ENCODE measurements at places on chromosomes 6 and 20.

GRCh38 chr6:159360306-159360705 is 191.1 kb downstream of the FNDC1 start:
- peak; percentile 45 for DNase-seq

GRCh38 chr6:105321728-105322127 is 81.2 kb downstream of the PREP start:
- DNase-seq: no peak

GRCh38 chr20:56187534-56188165 is 60.9 kb upstream of the MC3R start:
- DNase-seq: peak; percentile 0

DNA sequence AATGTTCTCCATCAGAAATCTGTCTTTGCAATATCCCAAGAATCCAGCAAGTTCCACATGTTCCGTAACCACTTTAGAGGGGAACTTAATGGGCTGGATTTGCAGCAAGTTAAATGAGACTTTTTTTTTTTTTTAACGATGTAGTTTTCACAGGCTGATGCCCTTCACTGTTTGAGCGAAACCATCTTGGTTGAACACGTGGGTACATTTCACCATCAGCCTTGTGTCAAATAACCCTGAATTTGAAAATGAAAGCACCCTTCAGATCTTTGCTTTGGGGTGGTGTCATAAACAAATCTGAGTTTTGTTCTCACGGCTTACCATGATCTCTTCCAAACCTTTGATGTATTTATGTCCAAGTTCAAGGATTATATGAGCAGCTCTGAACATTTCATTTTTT is 73.7 kb upstream of the EXOC2 start:
- peak; percentile 15 for DNase-seq

DNA sequence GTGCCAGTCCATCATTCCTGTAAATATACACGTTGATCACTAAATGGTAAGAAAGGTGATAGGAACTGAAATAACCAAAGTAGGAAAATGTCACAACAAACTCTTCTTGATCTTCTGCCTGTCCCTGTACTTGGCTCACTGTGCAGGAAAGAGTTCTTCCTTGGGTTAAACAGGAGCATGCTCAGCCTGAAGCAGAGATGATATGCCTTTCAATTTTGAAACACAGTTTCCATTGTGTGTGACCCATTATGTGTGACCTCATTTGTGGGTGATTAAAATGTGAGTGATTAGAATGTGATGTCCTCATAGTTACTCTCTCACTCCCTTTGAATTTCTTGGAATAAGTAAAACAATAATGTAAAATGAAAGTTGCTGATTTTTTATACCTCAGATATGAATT is 427.2 kb upstream of the AGPAT4 start:
- DNase-seq: no peak

GRCh38 chr6:31005249-31006020 is 4.8 kb upstream of the MUC22 start:
- DNase-seq: no peak

DNA sequence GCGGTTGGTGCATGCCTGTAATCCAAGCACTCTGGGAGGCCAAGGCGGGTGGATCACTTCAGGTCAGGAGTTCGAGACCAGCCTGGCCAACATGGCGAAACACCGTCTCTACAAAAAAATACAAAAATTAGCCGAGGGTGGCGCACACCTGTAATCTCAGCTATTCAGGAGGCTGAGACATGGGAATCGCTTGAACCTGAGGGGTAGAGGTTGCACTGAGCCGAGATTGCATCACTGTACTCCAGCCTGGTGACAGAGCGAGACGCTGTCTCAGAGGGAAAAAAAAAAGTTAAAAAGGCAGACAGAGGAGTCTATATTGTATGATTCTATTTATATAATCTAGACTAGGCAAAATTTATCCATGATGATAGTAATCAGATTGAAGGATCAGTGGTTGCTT is 27.3 kb upstream of the PLCG1 start:
- DNase-seq: no peak

DNA sequence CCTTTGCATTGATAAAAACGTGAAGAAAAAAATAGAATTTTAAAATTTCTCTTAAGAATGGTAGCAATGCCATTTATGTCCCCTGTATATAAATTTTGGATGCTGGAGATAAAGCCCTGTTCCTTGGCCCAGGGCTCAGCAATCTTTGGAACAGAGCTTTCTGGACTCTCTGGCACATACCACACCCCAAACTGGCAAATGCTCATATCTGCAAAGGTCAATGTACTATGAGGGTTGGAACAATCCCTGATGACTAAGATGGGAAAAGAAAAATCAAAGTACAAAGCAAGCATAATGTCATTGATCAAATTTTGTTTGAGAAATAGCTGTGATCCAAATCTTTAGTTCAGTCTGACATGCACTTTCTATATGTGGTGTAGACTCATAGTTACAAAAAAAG is 158.1 kb upstream of the HCRTR2 start:
- DNase-seq: no peak

DNA sequence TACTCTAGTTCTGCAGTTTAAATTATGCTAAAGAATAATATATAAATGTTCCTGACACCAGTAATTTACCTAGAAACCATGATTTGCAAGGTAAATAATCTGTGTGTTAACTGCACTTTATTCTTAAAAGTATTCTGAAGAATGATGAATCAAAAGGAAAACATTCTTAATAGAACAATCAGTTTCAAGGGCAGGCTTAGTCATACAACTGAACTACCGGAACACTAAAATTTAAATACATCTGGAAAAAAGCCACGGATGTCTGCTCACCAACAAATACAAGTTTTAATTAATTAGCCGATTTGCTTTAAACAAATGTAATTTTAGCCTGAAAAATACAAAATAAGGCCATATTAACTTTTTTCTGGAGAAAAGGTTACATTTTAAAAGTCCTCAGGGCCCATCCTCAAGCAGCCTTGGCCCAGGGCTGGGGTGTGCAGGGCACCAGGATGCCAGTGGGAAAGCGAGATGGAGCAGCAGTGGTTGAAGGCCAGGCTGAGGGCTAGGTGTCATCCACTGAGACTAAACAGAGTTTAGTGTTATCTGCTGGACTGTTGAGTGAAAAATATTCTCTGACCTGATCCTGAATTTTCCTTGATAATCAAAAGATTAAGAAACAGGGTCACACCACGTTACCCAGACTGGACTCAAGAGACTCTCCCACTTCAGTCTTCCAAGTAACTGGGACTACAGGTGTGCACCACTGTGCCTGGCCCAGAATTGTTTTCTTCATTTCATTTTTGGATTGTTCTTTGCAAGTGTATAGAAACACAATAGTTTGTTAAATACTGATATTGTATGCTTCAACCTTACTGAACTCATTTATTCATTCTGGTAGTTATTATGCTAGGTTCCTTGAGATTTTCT is 88.2 kb upstream of the DST start:
- peak; percentile 70 for DNase-seq

DNA sequence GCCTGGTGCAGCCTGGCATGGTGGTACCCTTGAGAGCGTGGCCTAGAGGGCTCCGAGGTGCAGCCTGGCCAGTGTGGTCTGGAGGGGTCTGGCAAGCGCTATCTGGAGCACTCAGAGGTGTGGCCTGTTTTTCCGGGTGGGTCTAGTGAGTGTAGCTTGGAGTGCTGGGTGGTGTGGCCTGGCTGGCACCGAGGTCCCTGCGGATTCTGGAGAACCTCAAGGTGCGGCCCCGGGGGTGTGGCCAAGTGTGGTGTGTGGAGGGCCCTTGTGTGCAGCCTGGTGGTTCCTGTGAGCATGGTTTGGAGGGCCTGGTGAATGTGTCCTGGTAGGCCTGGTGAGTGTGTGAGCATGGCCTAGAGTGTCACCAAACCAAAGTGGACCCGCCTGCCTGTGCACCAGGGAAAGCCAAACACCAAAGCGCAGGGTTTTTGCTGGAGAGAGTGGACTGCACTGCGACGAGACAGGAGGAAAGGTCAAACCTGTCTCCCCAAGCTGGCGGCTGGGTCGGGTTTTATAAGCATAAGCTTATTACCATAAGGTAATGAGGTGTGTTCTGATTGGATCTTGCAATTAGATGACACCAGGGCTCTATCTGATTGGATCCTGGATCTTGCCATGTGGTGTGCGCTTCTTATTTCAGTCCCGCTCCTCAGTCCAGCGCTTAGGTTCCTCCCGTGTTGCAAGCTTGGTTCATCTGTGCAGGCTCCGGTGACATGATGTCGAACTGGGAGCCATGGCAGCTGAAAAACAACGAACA is 35.7 kb downstream of the IGF2R start:
- DNase-seq: no peak

DNA sequence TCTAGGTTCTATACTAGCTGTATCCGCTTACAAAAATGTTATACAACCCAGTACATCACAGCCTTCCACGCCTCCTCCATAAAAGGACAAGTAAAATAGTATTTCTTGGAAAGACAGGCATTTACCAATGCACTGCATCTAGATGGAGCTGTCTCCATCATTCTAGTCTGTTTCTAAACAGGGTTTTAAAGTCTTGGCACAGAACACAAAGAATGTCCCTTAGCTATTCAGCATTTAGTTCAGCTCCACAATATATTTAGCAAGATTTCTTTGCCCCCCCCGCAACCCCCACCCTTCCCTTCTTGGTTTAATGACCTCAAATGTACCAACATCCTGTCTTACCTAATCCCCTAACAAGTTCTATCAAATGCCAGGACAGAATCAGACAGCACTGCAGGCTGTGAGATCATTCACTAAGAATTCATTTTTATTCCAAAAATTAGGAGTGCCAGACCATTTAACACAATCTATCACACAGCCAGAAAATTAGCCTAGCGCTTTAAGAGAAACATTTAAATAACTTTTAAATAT is 198.6 kb downstream of the BACH2 start:
- DNase-seq: peak; percentile 98

- DNase-seq: peak; percentile 40
Observed at GRCh38 chr6:150599199-150600009, at the start of gene PLEKHG1. PLEKHG1 (plus strand) TSS chr6:150599885; CDS start chr6:150733682, 133,797 bp downstream.

GRCh38 chr6:25155211-25155610 is 124.0 kb upstream of the CARMIL1 start:
- DNase-seq: no peak

DNA sequence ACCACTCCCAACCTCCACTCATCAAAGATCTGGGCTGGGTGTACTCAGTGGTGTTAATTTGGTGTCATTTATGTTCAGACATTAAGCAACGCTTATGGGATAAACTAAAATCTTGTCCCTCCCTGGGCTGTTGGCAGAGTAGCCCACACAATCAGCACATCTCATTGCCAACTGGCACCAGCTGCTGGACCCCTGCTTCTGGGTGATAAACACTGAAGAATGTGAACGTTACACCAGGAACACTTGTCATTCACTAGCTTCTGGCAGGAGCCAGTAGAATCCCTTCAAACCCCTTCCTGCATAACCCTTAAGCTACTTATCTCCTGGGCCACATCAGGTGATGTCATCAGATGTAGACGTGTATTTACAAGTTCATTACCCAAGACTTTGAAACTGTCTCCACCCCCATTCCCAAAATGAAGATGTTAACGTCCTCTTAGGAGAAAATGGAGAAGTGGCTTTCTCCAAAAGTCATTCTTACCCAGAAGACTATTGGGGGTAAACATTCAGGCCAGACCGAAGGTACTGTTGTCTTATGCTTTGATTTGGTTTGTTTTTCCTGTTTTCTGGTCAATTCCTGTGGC is 107.8 kb upstream of the CD93 start:
- DNase-seq: no peak

DNA sequence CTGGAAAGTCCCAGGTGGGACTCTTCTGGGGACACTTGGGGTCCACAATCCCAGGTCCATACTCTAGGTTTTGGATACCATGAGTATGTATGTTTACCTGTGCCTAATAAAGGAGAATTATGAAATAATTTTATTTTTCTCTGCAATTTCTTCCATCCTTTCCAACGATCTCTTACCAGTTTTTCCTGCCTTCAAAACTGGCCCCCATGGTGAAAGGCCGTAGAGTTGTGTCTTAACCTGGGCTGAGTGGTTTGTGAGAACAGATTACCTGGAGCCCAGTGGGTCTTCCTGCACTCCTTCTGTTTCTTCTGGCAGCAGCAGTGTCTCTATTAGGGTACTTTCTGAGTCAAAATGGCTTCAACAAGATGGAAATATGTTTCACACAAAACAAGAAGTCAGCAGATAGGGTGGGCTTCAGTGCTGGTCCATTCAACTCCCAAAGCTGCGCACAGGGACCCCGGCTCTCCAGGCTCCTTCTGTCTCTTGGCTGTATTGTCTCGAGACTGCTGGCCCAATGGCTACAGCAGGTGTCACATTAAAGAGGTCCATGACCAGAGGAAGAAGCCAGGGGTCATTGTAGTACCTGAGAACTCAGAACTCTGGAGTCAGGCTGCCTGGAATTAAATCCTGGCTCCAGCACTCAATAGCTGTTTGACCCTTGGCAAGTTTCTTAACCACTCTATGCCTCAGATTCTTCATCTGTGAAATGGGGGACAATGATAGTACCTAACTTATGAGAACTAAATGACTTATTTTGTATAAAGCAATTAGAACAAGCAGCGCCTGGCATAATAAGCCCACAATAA is 10.5 kb upstream of the RBCK1 start:
- DNase-seq: no peak

DNA sequence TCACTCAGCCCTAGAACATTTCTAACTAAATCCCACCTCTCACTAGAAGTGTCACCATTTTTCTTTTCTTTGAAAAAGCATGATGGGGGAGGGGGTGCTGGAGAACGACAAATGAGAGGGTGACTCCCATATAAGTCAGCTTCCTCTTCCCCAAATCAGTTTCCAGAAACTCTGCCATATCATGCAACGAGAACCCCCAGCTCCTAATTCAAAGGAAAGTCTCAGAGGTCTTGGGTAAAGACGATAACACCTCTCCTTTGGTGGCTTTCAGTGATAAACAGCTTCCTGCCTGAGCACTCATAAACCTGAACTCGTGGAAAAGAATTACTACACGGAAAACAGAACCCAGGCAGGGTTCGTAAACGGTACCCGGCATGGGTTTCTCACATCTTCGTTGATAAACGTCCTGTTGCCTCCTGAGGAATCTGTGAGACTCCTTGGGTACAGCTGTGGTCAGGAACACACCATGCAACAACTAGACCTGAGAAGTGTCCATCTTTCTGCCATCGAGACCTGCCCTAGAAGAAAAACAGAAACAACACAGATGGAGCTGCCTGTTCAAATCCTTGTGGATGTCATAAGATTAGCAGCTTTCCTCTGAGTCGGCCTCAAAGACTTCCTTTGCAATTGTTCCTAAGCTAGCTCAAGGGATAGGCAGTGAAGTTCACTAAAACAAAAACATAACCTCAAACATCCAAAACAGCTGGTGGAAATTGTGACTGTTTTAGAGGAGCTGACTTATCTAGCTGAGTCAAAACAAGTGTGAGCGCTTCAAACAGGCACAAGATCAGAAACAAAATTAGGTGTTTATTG is 185.8 kb upstream of the PRDM1 start:
- DNase-seq: peak; percentile 91

Measured in AG10803 (cell line).